Renal cortical epithelial cell (primary cell): ENCODE measurements at places on chromosomes 13 and 19. TPM values are rescaled to one million over a fixed set of nuclear protein-coding genes. Genes with fewer than 3 reads are reported as not detected.

The FDX2 gene
- total RNA-seq: 22.2 and 47.1 TPM in 2 replicates

- DNase-seq: no peak
Measured at GRCh38 chr19:35011737-35012682, 11.9 kb downstream of the GRAMD1A start.

- DNase-seq: no peak
Measured at GRCh38 chr13:105219651-105220050, 1315.8 kb downstream of the EFNB2 start.

DNA sequence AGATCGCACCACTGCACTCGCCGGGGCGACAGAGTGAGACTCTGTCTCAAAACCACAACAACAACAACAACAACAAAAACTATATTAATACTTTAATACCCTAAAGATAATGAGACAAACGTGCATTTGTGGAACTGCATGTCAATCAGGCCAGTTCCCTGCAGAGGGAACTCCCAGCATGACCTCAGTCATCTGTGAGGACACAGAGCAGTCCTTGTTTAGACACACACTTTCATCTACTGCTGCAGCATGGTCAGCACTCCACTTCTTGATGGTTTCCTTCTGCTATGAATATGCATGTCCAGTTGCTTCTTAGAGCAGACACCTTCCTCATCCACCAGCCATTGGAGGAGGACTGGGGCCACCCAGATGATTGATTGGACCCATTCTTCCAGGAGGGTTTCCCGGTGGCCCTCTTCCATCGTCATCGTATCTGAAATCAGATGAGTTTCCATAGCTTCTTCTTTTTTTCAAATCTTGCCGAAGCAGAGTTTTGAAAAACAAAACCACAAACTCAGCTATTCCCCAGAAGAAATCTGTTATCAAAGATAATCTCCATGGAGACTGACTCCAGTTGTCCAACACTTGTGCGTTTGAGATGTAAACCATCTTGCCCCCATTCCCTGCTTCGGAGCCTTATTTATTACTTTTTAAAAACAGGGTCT lies 26.5 kb downstream of the ZNF607 start:
- no peak for DNase-seq

DNA sequence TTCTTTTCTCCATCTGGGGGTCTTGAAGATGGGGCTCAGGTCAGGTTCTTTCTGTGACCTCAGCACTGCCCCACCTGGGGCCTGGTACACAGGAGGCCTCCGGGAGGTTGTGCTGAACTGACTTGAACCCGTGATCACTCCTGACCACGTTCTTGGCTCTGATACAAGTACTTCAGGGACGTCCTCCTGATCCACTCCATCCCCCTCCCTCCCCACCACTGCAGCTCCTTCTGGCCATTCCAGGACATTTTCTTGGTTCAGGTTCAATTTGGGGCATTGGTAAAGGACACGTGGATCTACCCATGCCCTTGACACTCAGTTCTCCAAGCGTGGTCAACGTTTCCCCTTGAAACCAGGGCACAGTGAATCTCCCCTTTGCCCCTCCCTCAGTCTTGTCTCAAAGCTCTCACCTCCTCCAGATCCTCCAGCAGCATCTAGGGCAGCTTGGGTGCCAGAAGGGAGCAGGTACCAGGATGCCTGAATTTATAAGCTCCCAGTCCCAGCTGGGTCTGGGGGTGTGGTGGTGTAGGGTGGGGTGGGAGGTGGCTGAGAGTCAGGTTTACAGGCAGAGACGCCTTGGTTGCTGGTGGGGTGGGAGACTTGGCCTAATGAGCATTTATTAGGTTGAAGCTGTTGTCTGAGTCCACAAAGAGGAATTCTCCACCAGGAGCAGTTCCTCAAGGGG lies at the start of gene KLK15:
Gene KLK15, minus strand, starts transcription at position 458 of the 685 bp plus-strand sequence. CDS start 2,082 bp downstream, outside the sequence.
- DNase-seq: no peak
